NCI-H774 (cell line): ENCODE measurements at places on chromosomes 1 and 21.

DNA sequence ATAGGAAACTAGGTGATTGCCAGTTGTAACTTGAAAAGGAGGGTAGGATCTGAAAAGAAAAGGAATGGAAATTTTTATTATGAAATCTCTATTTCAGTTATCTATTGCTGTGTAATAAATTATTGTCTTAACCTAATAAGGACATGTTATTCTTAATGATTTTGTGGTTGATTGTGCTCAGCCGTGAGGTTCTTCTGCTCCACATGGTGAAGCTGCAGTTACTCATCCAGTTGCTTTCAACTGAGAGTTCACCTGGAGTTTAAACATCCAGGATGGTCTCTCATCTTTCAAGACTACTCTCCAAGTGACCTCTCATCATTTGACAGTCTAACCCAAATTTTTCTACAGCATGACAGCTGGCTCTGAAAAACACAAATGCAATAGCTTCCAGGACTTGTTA is 96.0 kb downstream of the ATG4C start:
- no peak for DNase-seq

GRCh38 chr21:45895778-45896370 is 85.7 kb upstream of the COL6A1 start:
- DNase-seq, result no peak

GRCh38 chr1:100028765-100029164 is 59.0 kb downstream of the SLC35A3 start:
- DNase-seq, result no peak

GRCh38 chr1:18261891-18262290 is 154.3 kb downstream of the IGSF21 start:
- DNase-seq, result no peak

GRCh38 chr21:41070284-41070683 is 97.7 kb upstream of the BACE2 start:
- no peak for DNase-seq

DNA sequence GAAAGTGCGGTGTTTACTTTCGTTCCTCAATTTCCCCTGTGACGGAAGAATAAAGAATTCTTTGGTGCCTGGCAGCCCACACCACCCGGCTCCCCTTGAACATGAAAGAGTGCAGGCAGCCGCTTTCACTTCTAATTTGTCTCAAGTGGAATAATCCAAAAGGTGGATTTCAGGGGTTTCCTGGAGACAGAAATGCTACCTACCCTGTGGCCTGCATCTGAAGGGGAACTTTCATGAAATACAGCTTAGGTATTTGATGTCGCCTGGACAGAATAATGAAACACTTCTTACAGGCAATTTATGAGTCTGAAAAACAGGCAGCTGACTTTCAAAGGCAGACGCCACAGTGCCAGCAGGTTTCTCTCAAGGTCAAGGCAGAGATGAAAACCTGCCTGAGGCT is 169.5 kb upstream of the USP24 start:
- DNase-seq, result no peak
